ENCODE measurements at places on chromosomes 3 and 15. TPM values are rescaled to one million over a fixed set of nuclear protein-coding genes. Genes with fewer than 3 reads are reported as not detected.
A peak's percentile ranks its signal among the peaks of the same experiment; 100 is the strongest.

GRCh38 chr3:158918008-158918407 is 116.2 kb downstream of the MFSD1 start:
- no peaks in the 10 kb centered on the region for H3K27me3 ChIP-seq
- no peaks in the 10 kb centered on the region for H3K4me1 ChIP-seq
- no peaks in the 10 kb centered on the region for H3K36me3 ChIP-seq

- no peaks in the 10 kb centered on the region for H3K36me3 ChIP-seq
- no peaks in the 10 kb centered on the region for H3K4me1 ChIP-seq
- H3K27ac ChIP-seq: no peak overlapping the region
- DNase-seq: peak; percentile 4
These were observed 28.1 kb upstream of the INSYN1 start for GRCh38 chr15:73781038-73781925.

GRCh38 chr3:17967111-17967510 is 224.7 kb upstream of the TBC1D5 start:
- no peak for DNase-seq
- no peaks in the 10 kb centered on the region for H3K27me3 ChIP-seq
- no peak overlapping the region for H3K4me3 ChIP-seq
- H3K4me1 ChIP-seq: no peaks in the 10 kb centered on the region
- H3K27ac ChIP-seq: no peak overlapping the region

DNA sequence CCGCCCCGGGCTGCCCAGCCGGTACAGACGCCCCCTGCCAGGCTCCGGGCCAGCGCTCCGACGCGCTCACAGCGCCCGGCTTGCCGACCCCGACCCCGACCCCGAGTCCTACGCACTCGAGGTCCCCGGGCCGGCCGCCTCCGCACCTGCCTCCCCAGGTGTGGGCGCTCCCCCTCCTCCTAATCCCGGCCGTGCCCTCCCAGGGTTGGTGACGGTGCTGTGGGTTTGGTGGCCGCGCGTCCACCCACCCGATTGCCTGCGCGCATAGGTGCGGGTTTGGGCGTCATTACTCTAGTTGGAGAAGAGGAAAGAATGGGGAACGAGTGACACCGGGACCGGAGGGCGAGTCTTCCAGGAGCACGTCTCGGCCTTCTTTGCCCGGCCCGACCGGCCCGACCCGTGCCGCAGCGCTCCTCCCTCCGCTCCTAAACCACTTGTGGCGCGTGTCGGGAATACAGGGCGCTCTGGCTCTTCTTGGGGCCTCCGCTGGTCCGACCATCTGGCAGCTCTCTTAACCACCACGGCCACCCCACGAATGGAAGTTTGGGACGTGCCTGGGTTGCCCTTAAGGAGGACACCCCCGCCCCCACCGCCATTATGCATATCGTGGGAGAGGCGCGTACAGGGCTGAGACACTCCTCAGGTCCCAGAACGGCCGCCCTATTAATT is 810 bp upstream of the THRB start:
- no peaks in the 10 kb centered on the region for H3K27me3 ChIP-seq
- H3K27ac ChIP-seq: no peak overlapping the region

ZIC4 gene
- total RNA-seq: not detected

ZCWPW2 gene
- 1.0 TPM for total RNA-seq

AHSG gene
- not detected for total RNA-seq

PPP1R14D gene
- total RNA-seq: not detected

ZNF654 gene
- 14.4 TPM for total RNA-seq
